ENCODE measurements at places on chromosomes 7 and 10. TPM values are rescaled to one million over a fixed set of nuclear protein-coding genes. Genes with fewer than 3 reads are reported as not detected.

DNA sequence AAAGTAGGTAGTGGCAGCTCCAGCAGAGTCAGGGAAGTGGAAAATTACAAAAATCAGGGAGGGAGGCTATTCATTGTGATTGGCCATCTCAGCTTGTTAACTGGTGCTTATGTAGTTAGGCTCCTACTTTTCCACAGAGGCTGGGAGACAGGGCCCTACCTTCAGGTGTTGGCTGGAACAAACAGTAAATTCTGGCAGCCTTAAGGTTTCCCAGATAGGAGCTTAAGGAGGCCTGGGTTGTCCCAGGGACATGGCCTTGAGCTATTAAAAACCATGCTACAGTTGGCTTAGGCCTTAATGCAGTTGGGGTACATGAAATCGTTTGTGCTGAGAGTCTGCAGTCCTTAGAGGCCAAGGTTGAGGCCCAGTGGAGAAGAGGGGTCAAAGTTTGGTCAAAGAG is 324.5 kb downstream of the LHFPL3 start:
- H3K27me3 ChIP-seq: 0 out of 3 replicates have a peak, but pooled peaks cover 3% of the 10 kb centered on the region
- H3K27ac ChIP-seq: no peak overlapping the region
- no peak overlapping the region for H3K4me3 ChIP-seq
- H3K4me1 ChIP-seq: no peaks in the 10 kb centered on the region
- H3K36me3 ChIP-seq: no peaks in the 10 kb centered on the region

DNA sequence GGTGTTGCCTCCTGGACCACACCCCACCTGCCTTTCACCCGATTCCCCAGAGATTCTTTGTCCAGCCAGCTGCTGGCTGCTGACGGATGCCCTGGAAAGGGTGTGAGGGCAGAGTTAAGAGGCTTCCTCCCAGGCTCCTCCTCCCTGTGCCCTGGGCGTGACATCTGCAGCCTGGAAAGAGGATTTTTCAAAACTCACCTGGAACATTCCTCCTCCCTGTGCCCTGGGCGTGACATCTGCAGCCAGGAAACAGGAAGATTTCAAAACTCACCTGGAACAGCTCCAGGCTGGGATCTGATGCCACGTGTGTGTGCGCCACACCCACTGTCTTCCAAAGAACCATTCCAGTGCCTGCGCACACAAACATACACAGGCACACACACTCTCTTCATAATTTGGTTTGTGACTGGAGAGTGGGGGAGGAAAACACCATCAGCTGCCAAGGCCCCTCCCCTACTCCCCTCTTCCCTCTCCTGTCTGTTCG is 5.2 kb downstream of the MARVELD1 start:
- H3K36me3 ChIP-seq: no peaks in the 10 kb centered on the region
- H3K27ac ChIP-seq: no peak overlapping the region
- no peaks in the 10 kb centered on the region for H3K27me3 ChIP-seq
- no peak overlapping the region for H3K4me3 ChIP-seq

DNA sequence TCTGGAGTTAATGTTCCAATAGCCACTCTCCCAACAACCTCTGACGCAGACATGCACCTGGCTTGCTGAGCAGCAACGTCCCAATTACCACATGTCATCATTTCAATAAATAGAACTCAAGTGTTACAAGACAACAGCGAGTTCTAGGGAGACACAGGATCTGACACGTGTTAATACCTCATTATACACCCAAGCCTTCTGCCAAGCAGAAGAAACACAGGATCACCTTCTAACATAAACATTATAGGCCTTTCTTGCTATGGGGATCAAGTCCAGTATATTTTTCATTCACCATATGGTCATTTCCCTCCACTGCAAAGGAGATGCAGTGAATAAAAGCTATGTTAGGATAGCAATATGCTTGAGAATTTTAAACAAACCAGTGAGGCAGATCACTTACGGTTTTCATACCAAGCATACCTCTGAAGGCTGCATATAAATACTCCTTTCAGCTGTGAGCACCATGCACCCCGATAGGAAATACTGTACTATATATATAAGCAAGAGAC is 74.2 kb downstream of the JAZF1 start:
- DNase-seq: no peak
- H3K27ac ChIP-seq: no peak overlapping the region
- peaks cover 1% of the 10 kb centered on the region for H3K27me3 ChIP-seq
- H3K36me3 ChIP-seq: no peaks in the 10 kb centered on the region

GRCh38 chr7:87592300-87592699 is 8.4 kb downstream of the ABCB1 start:
- peaks cover 20% of the 10 kb centered on the region for H3K4me1 ChIP-seq
- no peak overlapping the region for H3K4me3 ChIP-seq
- no peaks in the 10 kb centered on the region for H3K27me3 ChIP-seq
- no peaks in the 10 kb centered on the region for H3K36me3 ChIP-seq

CHN2 gene
- total RNA-seq: 28.6 TPM

SPDYE1 gene
- not detected for total RNA-seq

GNAT3 gene
- not detected for total RNA-seq

ELMO1 gene
- total RNA-seq: not detected

All from HepG2 (cell line).